ENCODE measurements at places on chromosomes 5 and 9. TPM values are rescaled to one million over a fixed set of nuclear protein-coding genes. Genes with fewer than 3 reads are reported as not detected.

Gene COL27A1
- polyA plus RNA-seq = 0.25 TPM

Gene C9
- not detected for polyA plus RNA-seq

Gene ARHGEF37
- polyA plus RNA-seq = 0.68 TPM

Gene IL5
- polyA plus RNA-seq = not detected

Gene IL4
- polyA plus RNA-seq = not detected

Gene AJM1
- polyA plus RNA-seq = 1.5 TPM

Gene LRRC14B
- polyA plus RNA-seq = not detected

Gene FREM1
- 2.6 TPM for polyA plus RNA-seq

Gene GABRP
- polyA plus RNA-seq = not detected

Gene EIF4E1B
- 0.82 TPM for polyA plus RNA-seq

Gene OR1J1
- not detected for polyA plus RNA-seq

Gene NUTM2G
- polyA plus RNA-seq = 0.18 TPM
